ENCODE measurements at places on chromosomes 12 and 14. TPM values are rescaled to one million over a fixed set of nuclear protein-coding genes. Genes with fewer than 3 reads are reported as not detected.

GRCh38 chr12:50948798-50949197 is 3.5 kb upstream of the HIGD1C start:
- DNase-seq = no peak

The SOS2 gene
- 35.6 TPM for total RNA-seq

- DNase-seq = peak; percentile 42
Observed at GRCh38 chr14:34874386-34875030, 652 bp downstream of the BAZ1A start.

DNA sequence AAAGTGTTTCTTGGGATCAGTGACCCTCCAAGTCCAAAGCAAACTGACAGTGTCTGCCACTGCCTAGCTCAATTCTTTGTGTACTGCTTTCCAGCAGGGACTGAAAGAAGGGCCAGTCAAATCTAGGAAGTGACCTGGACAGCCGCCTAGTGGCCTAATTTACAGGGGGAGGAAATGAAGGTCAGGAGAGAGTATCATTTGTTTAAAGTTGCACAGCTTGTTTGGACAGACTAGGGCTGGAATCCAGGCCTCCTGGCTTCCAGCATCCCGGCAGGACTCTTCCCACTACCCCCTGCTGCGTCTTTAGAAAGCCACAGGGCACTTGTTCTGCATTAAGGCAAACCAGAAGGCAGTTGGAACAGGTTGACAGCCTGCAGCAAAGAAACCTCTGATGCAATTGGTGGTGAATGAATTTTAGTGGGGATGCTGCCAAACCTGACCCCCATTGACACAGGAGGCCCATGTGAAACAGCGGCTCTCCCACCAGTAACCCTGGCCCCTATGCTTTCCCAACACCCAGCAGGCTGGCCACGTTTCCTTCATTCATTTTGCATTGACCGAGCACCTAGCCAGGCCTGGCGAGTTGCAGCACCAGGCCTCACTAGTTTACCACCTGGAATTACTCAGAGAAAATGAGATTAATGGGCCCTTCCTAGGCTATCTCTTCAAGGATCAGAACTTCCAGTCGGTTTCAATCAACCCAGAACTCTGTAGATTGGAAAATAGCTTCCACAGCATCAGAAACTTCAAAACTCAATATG is 28.2 kb downstream of the GALNT16 start:
- no peak for DNase-seq

The GLI1 gene
- 0.57 TPM for total RNA-seq

GRCh38 chr12:20653871-20654270 is 41.3 kb upstream of the SLCO1C1 start:
- no peak for DNase-seq

DNA sequence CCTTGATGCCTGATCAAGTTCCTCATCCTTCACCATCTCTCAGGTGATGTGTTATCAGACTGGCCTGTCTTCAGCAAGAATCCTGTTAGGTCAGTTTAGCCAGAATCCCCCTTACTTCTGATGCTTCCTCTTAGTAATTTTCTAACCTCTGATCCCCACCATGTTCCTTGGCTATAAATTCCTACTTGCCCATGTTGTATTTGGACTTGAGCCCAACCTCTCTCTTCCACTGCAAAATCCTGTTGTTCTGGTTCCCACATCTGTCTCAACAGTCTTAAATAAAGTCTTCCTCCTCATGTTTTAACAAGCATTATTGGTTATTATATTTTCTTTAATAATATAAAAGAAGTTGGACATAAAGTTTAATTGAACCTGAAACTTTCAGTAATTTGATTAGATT is 987.8 kb upstream of the USP15 start:
- DNase-seq = no peak

The GRIP1 gene
- total RNA-seq = 5.6 TPM

- DNase-seq = peak; percentile 57
Observed at GRCh38 chr12:123958462-123958861, 14.2 kb downstream of the CCDC92 start.

- DNase-seq = no peak
Observed at GRCh38 chr12:103013741-103014300, 56.3 kb downstream of the ASCL1 start.

DNA sequence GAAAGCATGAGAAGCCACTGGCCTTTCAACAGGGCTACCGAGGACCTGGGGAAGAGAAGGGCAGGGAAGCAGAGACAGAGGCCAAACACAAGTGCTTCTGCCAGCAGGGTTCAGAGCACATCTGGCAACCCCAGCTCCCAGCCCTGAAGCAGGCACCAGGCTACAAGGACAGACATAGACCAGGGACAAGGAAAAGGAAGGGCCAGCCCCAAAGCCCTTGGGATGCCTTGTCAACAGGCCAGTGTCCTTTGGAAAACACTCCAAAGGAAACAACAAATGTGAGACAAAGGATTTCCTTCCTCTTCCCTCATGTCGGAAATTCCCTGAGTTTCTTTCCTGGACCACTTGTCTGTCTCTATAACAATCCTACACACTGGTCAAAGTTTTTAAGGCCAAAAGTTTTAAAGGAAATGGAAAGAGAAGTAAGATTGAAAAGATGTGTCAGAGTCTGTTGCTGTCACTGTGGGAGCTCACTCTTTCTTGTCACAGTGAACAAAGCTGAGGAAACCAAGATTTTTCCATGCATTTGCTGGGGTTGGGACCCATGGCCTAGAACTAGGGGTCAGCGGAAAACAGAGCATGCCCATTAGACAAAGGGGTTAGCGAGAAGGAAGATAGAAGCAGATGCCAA is 59.4 kb downstream of the TTC9 start:
- peak; percentile 15 for DNase-seq

DNA sequence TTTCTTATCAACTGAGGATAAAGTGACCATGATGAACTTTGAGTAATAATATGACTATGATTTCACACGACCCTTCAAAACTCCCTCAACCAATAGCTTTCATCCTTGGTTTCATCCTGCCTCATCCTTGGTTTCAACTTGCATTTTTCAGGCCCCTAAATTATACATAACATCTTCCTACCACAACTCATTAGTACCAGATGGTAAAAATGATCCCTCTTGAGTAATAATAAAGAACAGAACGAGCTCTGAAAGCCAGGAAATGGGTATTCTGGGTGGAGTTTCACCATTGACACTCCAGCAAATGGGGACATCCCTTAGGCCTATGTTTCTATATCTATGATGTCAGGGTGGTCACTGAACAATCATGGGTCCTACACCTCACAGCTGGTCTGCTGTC is 72.1 kb upstream of the LMNTD1 start:
- no peak for DNase-seq

All from heart right ventricle (tissue), 16 donors.